ENCODE measurements at places on chromosomes 7 and 10.

DNA sequence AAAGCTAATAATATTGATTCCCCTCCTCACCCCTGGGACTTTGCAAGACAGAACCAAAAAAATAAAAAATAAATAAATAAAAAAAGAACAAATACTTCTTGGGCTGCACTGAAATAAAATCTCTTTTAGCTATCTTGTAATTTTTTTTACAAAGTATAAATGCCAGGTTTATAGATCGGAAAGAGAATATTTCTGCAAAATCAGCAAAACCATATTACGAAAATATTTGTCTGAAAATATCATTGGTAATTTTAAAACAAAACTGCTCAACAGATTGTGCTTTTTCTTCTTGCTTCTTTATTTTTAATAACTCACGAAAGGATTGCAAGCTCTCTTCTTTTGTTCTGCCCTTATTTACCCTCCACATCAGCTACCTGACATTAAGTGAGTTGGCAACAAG, 213.3 kb downstream of the PLXDC2 start:
- DNase-seq = no peak

GRCh38 chr7:73992101-73992562, 35.8 kb upstream of the ELN start:
- DNase-seq = no peak

DNA sequence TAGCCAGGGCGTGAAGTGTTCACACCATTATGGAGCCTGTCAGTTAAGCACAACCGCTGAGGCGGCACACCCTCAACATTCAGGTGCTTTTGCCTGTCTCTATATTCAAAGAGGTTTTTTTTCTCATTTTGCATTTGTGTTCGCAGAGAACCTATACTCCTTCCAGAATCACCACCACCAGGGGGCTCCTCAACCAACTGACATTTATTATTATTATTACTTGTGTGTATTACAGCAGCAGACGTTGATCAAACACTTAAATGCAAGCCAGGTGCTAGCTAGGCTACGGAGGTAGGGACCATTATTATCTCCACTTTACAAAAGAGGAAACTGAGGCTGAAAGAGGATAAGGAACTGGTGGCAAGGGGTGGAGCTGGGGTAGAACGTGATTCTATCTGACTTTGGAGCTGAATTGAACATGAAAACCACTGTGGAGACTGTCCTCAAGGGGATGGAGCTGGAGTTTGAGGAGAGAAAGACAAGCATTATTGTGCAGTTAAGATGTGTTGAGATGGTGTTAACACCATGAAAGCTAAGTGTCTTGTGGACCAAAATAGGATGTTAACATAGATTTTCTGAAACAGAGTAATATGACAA, 133.8 kb upstream of the PLXNA4 start:
- no peak for DNase-seq

DNA sequence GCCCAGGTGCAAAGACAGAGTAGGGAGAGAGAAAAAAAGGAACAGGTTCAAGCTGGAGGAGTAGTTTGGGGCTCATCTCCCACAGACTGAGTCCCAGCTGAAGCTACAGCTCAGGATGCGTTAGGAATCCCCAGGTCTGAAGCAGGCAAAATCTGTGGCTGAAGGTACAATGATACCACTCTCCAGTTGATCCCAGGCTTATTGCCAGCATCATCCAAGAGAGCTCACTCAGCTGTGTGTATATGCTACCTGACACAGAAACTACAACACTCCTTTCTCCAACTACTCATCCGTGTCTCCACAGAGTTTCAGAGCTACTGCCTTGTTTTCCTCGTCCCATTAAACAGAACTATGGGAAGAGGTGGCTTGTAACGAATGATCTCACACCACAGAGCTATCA, 851.3 kb downstream of the GRID1 start:
- no peak for DNase-seq

DNA sequence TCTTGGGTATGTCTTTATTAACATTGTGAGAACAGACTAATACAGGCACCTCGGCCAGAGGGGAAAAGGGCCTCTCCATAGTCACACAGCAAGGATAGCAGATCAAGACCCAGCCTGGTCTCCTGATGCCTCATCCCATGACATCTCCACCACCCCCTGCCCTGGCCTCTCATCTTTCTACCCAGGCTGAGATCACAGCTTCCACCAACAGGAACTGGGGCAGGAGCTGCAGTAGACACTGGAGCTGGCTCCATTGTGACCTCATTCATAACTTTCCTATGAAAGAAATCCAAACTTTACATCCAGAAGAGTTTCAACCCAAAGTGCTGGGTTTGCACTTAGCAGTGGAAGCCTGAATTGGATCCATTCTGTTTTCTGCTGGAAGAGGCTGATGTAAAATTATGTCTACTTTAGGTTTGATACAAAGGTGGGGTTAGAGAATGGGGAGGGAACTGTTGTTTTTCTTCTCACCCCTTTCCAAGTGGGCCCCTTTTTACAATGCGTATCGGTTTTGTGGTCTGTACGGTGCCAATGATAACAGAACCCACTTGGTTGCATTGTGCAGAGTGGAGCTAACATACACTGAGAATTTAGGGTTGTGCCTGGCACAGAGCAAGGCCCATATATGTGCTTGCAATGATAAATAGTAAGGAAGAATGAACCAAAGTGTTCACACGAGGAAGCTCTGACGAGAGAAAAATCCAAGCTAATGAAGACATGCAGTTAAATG, 28.6 kb upstream of the INSIG1 start:
- no peak for DNase-seq

DNA sequence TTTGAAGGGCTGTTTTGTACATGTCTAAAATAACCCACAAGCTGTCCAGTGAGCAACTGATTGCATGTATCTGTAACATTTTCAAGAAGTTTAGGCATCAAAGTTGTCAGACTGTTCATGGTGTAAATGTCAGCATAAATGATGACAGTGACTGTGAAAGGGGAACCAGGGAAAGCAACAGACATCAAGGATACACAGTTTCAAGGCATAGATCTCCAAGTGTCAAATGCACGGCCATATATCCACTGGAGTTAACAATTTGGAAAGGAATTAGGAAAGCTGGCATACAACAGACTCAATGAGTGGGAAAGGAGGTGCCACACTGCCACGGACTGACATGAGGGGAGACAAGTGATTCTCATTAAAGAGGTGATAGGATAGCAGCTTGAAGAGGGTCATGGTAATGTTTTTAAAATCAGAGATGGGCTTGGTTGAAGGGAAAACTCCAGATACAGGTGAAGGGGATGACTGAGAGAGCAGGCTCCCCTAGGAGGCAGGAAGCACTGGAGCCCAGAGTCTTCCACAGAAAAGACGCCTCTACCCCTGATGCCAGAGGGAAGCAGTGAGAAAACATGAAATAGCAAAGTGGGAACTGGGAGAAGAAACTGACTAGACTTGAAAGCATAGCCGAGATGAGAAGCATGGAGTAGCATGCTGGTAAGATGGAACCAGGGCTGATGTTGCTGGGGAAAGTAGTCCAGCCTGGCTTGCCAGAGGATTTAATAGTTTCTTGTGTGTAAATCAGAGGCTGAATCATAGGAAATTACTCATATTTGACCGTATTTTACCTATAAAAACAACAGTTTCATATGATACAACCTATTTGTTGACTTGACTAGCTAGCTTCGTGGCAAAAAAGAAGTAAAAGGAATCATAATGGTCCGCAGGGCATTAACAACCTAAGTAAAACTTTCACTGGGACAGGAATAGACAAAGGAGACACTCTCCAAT, 18.6 kb downstream of the NSMCE4A start:
- no peak for DNase-seq

DNA sequence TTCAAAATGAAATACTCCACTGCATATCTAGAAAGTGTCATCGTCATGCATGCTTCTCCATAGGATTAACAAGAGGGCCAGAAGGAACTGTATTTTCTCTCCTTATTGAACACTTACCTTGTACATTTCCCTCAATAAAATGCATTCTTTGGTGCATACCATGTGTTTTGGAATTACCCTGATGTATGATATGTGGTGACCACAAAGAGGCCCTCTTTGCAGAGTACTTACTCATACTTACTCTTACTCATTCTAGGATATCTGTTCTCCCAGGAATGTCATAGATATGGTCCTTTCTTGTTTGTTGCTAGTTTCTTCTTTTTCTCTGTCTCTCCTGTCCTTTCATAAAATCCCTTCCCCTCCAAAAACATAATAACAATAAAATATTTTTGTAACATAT, 1087.1 kb upstream of the POT1 start:
- DNase-seq = no peak

GRCh38 chr7:53602817-53603418, 567.5 kb downstream of the POM121L12 start:
- DNase-seq = no peak

DNA sequence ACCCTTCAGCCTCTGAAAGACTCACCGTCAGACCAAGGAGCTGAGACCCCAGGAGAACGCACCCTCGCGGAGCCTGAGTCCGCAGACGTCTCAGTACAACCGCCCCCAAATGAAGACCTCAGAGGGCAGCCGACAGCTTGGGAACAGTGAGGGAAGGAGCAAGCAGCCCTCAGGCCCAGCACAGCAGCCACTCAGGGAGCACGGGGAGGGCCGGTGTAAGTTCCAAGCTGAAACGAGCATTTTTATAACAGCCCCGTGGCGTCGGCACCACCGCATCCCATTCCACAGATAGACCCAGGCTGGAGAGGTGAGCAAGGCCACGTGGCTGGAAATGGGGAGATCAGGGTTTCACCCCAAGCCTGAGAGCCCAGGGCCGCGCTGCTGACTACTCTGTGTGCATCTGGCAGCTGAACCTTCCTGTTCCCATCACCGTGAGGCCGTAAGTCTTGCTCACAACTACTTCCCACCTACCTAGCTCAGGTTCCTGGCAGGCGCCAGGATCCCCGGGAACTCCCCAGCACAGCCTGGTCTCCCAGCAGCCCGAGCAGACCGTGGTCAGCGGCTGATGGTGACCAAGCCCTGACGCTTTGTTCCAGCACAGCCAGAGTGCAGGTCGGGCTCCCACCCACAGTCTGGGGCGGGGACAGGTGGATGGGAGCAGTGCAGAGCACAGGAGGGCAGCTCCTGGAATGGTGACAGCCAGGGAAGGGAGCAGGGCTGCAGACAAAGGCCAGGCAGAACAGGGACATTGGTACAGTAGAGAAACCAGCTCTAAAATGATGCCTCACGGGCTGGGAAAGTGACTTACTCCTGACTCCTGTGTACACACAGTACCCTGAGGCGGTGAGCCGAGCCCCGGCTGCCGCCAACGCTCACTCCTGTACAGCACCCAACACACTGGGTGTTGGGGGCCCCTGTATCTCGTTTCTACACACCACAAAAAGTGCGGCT, 6.1 kb upstream of the NOM1 start:
- DNase-seq = no peak

GRCh38 chr7:12578930-12579640, 8.6 kb downstream of the SCIN start:
- no peak for DNase-seq

- no peak for DNase-seq
Observed at GRCh38 chr7:90594751-90595317, 1.3 kb upstream of the CDK14 start.

DNA sequence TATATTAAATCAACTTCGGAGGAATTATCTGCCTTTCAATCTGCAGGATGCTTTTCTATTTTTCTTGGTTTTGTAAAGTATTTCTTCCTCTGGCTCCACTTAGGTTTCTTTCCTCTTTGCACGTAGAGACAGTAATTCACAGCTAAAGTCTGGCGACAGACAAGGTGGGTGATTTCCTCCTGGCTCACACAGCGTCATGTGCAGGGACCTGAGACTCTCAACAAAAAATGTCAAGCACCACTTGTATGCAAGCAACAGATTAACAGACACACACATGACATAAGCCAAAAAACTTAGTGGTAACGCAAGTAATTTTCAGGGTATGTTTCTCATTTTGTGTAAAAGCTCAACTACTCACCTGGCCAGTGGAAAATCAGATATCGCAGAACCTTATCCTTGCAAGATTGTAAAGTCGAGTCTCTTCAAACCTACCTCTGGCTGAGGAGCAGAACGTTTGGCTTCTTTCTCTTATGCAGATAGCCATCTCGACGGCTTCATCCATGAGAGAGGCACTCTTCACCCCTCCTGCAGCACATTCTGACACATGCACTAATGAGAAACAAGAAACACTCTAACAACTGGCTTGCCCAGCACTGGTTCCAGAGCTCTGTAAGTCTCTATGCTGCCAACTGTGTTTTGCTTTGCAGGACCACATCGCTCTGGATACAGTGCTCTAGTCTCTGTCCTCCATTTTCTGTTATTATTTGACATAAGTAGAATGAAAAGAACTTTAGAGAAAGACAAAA, 188.0 kb downstream of the CDCA7L start:
- DNase-seq = no peak

DNA sequence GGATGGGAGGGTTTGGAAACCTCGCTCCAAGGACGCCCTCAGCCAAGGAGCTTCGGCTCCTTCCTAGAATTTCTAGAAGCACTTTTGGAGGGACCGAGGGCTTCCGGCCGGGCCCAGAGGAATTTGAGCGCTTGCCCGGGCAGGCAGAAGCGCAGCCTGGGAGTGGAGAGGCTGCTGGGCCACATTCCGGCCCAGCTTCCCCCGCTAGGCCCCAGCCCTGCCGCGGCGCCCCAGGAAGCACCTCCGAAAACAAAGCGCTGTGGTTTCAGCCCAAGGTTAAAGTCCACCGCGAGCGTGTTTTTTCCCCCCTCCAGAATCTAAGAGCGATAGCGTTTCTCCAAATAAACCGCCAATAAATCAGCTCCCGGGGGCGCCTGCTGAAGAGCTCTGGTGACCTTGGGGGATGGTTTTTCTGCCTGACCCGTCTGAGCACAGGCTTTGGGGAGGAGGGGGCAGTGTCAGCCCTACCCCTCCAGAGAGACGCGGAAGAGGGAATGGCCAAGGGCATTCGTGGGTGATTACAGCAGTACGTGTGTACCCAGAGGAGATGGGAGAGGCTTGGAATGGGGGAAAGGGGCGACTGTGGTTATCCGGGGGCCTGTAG, 5.7 kb upstream of the TNRC18 start:
- DNase-seq = no peak

DNA sequence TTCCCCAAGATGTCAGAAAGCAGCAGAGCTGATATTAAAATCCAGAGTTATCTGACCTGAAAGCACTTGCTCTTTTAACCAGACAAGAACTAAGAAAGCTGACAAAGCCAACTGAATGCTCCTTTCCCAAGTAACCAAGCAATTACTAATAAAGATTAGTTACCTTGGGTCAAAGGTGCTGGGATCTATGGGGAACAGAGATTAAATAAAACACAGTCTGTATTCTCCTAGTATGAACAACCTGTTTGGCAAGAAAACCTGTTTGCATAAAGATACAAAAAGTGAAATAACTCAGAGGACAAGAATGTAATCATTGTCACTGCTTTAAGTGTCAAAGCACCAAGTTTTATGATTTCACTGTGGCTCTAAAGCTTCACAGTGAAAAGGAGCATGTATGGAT, 35.7 kb downstream of the ITPRID1 start:
- DNase-seq = no peak

DNA sequence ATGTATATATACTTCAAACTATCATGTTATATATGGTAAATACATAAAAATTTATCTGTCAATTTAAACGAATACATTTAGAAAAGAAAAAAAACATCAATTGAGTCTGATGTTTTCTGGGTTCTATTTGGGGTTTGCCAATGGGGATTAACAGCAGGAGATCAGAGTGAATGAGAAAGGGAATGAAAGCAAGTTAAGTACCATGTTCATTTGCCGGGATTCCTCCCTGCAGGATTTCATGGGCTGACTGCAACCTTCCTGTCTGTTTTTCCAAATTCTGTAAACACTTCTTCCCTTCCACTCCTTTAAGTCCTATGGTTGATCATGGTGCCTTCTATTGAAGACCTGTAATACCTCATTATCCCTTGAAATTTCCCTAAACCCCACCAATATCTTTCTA, 33.9 kb upstream of the SEMA3A start:
- no peak for DNase-seq

GRCh38 chr10:554182-554848, 135.2 kb downstream of the DIP2C start:
- DNase-seq = no peak

- no peak for DNase-seq
Observed at GRCh38 chr7:80895056-80895455, 23.8 kb downstream of the SEMA3C start.

Data from C1 segment of cervical spinal cord (tissue), 14 donors.